ENCODE measurements at places on chromosomes 6 and 20.

GRCh38 chr20:41363601-41364000, 3.0 kb downstream of the EMILIN3 start:
- DNase-seq, result no peak

DNA sequence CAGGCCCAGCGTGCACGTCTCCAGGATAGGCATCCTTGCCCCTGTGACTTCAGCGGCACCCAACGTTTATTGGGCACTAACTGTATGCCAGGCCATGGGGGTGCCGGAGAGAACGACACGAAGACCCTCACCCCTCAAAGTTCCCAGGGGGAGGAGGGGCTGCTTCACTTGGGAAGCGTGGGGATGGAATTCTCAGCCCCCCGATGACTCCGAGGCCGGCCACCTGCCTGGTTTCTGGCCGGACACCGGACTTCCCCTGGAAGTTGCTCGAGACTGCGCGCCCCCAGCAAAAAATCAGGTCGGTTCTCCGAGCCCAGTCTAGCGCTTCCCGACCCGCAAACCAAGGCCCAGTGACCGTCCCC, 275 bp upstream of the MAVS start:
- no peak for DNase-seq

DNA sequence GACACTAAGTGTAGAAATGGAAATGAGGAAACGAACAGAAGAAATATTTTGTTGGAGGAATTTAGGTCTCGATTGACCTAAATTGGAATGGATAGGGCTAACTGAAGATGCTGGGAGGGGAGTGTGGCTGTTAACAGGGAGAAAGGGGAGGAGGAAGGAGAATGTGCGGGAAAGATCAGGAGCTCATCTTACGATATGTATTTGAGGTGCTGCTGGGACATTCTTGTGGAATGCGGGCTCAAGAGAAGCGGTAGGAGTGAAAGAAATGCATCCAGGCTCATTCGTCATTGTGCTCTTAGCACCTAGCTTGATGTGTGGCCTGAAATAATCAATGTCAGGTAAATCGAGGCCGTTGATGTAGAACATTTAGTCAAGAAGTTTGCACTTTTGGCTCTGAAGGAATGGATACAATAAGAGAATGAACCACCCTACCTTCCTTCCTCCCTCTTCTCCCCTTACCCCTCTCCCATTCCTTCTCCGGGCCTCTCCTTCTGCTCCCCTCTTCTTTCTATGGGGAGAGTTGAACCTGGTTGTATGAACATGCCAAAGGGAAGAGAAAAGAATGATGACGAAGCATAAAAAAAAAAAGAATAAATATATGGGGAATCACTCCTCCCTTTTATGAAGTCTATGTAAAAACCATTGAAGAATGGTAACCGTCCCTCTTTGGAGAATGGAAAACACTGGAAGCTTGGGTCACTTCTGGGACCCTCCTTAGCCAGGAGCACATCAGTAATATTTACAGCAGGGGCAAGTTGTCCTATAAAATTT, 70.9 kb downstream of the SASH1 start:
- DNase-seq, result no peak

- DNase-seq, result no peak
These were observed 156.0 kb downstream of the C6orf58 start for GRCh38 chr6:127732927-127733326.

GRCh38 chr20:59708326-59708725, 104.0 kb downstream of the PHACTR3 start:
- DNase-seq, result no peak

DNA sequence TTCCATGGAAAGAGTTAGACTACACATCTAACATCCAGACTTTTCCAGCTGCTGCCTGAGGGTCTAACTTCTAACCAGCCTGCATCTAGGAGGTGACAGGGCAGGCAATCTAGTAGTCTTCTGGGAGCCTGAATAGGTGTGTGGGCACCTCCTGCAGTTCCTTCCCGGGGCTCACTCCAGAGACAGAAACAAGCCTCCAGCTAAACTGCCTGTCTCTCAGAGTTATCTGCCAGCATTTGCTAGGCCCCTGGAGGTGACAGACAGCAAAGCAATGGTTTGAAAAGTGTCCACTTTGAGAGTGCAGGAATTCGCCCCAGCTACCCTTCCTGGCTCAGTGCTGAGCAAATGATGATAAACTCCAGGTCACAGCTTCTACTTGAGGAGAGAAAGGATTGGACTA, 240.5 kb upstream of the PRSS16 start:
- no peak for DNase-seq

DNA sequence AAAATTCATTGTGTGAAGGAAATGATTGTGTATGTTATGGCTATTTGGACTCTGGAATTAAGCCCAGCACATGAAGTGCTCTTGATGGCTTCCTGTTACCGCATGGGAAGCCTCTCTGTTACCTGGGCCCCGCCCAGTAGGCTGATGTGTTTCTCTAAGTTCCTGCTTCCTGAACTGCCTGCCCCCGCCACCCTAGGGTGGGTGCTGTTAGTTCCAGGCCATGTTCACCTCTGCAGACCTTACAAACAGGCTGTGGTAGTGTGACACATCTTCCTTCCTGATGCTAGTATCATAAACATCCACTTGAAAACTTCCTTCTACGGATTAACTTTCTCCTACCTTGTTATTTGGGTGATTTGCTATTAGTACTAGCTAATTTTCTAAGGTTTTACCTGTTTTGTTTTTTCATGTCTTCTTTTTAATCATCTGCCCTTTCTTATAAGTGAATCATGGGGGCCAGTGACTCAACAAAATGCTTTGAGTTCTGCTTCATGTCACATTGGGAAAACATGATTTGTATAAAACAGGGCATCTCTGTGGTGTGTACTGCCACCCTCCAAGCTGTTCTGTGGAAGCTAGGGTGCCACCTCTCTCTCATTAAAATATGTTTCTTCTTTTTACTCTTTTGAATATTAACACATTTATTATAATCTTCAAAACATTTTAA, 40.6 kb downstream of the SH3BGRL2 start:
- DNase-seq, result peak; percentile 73

- DNase-seq, result peak; percentile 19
These were observed 175.4 kb downstream of the UTRN start for GRCh38 chr6:144460327-144461095.

GRCh38 chr6:111975466-111975865, 78.4 kb upstream of the CCN6 start:
- no peak for DNase-seq

GRCh38 chr6:4531406-4531805, 244.8 kb upstream of the CDYL start:
- no peak for DNase-seq
